ENCODE measurements at places on chromosomes 1 and 21.

- no peak for DNase-seq
Measured at GRCh38 chr1:78980511-78980910, 26.0 kb downstream of the ADGRL4 start.

- DNase-seq, result no peak
Measured at GRCh38 chr1:198535631-198536030, 4.8 kb downstream of the ATP6V1G3 start.

DNA sequence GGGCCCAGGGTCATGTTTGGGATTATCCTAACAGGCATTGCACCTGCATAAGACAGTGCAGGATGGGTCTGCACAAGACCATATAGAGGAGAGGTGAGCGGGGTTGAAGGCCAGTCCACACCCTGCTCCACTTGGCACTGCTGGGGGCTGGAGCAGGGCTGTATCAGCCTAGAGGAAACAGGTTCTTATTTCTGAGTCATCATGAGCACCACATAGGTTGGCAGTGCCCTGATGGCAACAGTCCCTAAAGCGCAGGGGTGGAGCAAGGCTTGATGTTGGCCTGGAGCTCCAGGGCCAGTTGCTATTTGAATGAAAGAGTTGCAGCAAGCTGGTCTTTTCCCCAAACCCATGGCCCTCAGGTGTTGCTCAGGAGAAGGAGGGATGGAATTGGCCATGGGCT is 29.8 kb upstream of the BMP8B start:
- no peak for DNase-seq

DNA sequence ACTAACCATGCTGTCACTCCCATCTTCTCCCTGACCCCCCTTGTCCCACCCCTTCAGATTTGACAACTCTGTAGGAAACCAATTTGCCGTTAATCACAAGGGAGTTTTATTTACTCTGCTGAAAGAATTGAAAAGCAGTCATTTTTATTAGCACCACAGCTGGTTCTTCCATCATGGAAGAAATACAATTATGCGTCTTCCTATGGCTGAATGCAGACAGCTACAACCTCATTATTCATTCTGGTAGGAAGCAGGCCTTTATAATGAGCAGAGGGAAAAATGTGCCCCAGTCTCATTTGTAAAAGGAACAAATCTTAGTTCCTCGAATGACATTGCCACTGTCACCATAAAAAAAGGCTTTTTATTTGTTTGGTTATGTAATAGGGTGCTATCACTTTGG is 35.2 kb downstream of the JUN start:
- no peak for DNase-seq

DNA sequence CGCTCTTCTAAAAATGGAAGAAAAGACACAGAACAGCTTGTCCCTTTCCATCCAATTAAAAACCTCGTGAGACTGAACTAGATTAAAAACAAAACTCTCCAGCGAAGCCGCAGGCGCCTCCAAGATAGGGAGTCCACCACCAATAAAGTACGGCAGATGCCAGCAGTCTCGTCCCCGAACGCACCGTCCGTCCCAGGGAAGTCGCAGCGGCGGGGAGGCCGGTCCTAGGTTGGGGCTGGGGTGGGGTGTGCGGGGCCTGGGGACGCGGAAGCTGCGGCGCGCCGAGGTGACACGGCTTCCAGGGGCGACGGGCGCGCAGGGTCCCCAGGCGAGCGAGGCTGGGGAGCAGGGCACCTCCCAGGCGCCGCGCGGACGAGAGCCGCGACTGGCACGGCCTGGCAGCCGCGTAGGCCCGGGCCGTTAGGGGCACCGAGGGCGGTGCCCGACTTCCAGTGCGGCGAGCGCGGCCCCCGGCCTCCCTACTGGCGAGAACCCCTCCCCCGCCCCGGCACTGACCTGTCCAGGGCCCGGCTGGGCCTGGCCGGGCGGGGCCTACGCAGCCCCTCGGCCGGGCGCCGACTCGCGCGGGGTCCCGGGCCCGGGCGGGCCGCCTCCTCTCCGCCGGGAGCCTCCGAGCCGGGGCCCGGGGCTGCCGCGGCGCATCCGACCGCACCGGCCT is 28.3 kb upstream of the A3GALT2 start:
- peak; percentile 27 for DNase-seq

- DNase-seq, result no peak
Measured at GRCh38 chr1:66375125-66375524, 158.8 kb upstream of the SGIP1 start.

DNA sequence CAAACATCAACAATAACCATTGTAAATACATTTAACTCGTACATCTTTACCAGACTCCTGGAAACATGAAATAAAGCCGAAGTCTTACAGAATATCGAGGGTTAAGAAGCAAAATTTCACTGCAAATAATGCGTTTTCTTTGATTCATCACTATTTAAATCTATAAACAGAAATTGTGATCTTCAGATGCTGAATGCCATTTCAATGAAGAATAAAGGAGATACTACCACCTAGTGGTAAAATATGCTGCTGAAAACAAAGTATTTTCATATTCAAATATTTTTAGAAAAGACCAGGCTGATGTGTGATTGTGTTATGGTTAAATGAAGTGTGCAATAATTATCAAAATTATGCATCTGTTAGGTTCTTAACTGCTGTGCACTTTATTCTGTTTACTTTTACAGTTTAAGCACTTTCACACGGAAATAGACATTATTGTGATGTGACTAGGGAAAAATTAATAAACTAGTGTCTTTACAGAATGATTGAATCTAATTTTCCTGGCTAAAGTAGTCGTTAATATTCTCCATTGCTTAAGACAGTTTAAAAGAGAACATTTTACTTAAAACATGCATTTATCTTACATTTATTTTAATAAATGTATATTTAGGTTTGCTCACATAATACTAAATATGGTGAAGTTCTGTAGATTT is 1093.1 kb downstream of the MRPL39 start:
- no peak for DNase-seq

- no peak for DNase-seq
Measured at GRCh38 chr1:182607566-182607965, 3.4 kb upstream of the RGS16 start.

- DNase-seq, result no peak
Measured at GRCh38 chr1:27399251-27400025, 7.0 kb downstream of the GPR3 start.
